ENCODE measurements at places on chromosomes 7 and 10.

DNA sequence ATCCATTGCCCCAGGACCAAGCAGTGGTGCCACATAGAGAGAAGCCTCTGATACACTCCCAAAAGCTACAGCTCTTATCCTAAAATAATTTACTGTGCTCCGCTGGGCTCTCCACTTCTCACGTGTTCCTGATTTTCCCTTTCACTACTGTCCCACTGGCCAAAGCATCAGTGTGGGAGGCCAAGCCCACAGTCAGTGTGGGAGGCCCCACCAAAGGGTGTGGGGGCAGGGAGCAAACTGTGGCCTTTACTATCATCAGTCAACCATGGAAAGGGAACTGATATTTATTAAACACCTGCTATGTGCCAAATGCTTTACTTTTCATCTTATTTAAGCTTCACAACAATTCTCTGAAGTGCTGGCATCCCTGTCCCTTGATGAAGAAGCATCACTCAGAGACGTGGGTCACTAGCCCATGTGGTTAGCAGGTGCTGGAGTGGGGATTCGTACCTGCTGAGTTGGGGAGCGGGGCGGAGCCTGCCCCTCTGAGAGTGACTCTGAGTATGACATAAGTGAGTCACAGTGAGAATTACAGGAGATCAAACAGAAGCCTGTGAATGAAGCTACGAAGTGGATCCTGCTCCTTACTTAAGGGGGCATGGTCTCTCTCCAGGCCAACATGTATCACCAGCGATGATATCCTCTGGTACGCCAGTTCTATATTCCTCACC, 50.4 kb downstream of the PYROXD2 start:
- DNase-seq = no peak

DNA sequence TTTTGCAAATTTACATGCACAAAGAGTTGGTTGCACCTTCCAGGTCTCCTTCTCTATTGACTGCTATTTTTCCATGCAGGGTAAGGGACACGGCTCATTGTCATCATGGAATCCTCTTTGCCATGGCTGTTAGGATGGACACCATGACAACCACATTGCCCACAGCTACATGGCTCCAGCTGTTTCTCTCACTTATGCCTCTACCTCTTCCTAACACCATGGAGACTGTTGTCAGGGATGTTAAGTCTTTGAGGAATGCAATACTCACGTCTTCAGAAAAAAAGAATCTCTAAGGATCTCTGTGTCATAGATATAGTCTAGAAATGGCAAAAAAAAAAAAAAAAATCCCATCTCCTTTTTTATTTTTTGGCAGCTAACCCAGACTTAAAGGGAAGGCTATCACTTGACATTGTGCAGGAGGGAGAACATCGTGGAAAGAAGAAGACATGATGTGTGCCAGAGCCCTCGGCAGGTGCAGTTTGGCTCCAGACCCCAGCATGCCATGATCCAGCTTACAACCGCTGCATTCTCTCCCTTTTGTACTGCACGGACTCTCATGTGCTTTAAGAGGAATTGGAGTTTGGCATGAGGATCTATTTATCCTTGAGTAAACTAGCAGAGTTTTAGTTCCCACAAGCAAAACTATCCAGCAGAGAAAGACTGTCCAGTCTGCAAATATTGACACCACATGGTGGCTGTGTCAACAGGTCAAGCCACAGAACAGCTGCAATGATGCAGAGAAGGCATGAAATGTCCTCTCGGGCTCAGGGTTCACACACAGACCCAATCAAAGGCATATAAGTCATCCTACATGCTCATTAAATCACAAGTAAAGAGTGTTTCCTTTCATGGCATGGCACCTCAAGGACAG, 70.8 kb downstream of the FRMD4A start:
- DNase-seq = no peak

GRCh38 chr10:123878666-123879303, 12.8 kb downstream of the CPXM2 start:
- DNase-seq = peak; percentile 73

- peak; percentile 88 for DNase-seq
Observed at GRCh38 chr7:106216517-106216922, 68.3 kb downstream of the NAMPT start.

DNA sequence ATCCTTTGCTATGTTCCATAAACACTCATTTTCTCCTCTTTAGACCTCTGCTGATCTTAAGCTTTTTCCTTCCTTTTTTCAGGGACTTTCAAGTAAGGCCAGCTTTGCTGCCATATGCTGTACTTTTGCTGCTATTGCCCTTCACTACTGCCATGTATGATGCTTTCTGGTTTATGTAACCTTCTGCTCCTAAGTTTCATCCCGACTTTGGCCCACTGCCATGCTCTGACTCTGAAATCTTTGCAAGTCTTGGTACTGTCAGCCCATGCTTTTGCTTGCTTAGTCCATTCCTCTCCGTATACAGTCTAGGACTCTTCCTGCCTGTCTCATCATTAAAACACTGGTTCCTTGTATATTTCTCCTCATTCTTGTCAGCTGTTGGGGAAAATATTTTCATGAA, 152.4 kb downstream of the RNF133 start:
- DNase-seq = no peak

DNA sequence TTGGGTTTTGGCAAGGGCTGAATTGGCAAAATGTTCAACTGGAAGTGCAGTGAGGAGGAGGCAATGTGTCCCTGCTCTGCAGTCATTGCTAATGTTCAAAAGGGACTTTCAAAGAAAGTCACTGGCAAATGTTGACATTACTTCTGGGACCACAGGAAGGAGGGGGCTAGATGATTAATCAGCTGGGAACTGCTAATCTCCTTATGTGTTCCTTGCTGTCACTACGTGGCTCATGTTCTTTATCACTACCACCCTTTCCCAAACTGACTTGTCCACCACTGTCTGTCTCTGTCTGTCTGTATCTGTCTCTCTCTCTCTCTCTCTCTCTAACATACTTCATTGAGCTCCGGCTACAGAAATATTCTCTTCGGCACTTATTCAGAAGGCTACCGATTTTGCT, 86.9 kb upstream of the MTPN start:
- DNase-seq = no peak

GRCh38 chr10:23405540-23405939, 33.3 kb upstream of the OTUD1 start:
- DNase-seq = no peak

GRCh38 chr7:29806995-29807841, 910 bp downstream of the WIPF3 start:
- DNase-seq = peak; percentile 8

GRCh38 chr7:73606801-73607691, 17.3 kb downstream of the MLXIPL start:
- DNase-seq = peak; percentile 75

- DNase-seq = peak; percentile 49
Observed at GRCh38 chr10:76133597-76134255, 702.3 kb downstream of the LRMDA start.

- DNase-seq = peak; percentile 9
Observed at GRCh38 chr10:5198386-5198785, 1.7 kb downstream of the AKR1C4 start.

GRCh38 chr10:130570074-130570473, 433.9 kb downstream of the GLRX3 start:
- DNase-seq = no peak

DNA sequence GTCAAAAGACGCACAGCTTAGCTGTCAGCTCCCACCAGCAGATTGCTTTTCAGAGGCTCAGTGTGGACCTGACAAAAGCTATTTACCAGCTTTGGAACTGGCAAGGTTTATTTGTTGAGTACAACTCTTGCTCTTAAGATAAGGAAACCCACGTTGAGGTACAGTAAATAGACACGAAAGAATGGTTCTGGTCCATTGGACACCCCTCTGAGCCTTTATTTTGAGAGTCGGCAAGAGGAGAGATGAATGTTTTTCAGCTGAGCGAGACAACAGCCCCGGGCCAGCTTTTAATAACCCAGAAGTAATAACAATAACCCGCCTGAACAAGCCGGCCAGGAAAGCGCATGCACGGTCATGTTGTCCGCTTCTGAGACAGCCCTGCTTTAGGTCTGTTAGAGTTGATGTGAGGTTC, 49.0 kb downstream of the WNT2 start:
- no peak for DNase-seq

- no peak for DNase-seq
Observed at GRCh38 chr7:5429253-5429856, 5.7 kb upstream of the TNRC18 start.

DNA sequence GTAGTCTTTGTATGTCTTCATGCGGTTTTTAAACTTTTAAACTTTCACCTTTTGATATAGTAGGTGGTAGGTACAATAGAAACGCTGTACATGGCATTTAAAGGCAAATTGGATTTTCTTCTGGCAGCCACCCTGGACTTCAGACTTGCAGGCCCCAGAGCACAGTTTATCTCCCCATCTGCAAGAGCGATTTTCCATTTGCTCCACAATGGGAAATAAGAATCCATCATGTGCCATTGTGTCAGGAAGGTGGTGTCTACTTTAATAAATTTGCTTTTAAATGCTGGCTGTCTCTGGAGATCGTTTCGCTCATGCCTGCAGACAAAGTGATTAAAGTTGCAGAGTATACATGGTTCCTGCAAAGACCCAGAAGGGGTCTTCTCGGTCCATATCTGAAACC, 38.9 kb downstream of the UNC5B start:
- no peak for DNase-seq

Measured in AG08395 (cell line).